Uterus (tissue), 4 donors: ENCODE measurements at places on chromosomes 7 and 10. TPM values are rescaled to one million over a fixed set of nuclear protein-coding genes. Genes with fewer than 3 reads are reported as not detected.

- no peaks in the 10 kb centered on the region for H3K27me3 ChIP-seq
- no peak overlapping the region for H3K27ac ChIP-seq
- H3K36me3 ChIP-seq, result no peaks in the 10 kb centered on the region
Measured at GRCh38 chr7:82044497-82045080, 274.7 kb upstream of the HGF start.

- H3K27ac ChIP-seq, result no peak overlapping the region
- no peaks in the 10 kb centered on the region for H3K36me3 ChIP-seq
- H3K27me3 ChIP-seq, result peaks cover 28% of the 10 kb centered on the region
Measured at GRCh38 chr7:156998988-156999957, 11.2 kb downstream of the MNX1 start.

DNA sequence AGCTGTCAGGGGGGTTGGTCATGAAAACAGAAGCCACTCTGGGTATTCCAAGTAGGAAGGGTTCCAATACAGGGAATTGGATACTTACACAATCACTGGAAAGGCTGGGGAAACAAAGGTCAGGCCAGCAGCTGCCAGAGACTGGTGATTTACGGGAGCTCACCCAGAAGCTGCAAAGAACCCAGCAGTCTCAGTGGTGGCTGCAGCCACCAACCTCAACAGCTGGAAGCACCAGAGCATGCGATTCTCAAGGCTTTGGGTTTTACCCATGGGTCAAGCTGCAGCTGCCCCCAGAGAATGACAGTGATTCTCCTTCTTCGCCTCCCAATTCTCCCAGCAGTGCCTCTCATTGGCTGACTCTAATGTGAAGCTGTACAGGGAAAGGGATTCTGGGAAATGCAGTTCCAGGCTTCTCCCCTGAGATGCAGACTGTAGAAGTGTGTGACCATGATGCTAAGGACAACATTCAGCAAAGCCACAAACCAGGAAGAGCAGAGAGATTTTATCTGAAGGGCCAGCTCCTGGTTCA, 107.2 kb upstream of the TCF7L2 start:
- H3K36me3 ChIP-seq, result no peaks in the 10 kb centered on the region
- no peaks in the 10 kb centered on the region for H3K4me1 ChIP-seq
- DNase-seq, result no peak
- H3K27ac ChIP-seq, result no peak overlapping the region
- no peaks in the 10 kb centered on the region for H3K27me3 ChIP-seq

DNA sequence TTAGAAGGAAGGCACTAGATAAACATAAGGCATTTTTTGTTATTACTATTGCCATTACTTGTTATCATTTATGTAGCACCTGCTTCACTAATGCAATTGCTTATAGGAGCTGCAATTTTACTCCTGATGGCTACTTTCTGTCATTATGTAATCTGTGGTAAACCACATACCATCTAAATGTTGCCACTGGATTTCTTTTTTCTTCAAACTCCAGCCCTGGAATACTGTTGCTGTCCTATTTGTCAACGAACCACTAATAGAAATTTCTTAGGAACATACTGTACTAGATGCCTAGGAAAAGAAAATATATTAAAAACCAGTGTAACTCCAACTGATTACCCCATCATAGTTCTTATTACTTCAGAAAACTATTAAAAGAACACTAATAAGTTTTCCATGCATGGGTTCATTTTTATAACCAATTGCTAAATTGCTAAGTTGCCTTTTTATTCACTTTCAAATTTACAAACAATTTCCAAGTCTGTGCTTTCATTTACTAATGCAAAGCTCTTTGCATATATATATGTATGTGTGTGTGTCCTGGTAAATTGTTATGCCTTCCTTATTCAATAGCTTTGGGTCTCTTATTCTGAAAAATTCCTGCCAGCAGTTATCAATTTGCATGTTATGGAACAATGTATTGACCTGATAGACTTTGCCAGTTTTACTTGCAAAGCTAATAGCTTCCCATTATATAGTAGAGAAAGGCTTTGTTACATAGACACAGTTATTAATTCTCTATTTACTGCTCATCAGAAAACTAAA, 287.4 kb downstream of the EXOC4 start:
- no peaks in the 10 kb centered on the region for H3K36me3 ChIP-seq
- no peak for DNase-seq
- no peak overlapping the region for H3K27ac ChIP-seq
- H3K4me1 ChIP-seq, result no peaks in the 10 kb centered on the region
- H3K27me3 ChIP-seq, result no peaks in the 10 kb centered on the region
- H3K4me3 ChIP-seq, result no peak overlapping the region

GRCh38 chr7:92953657-92954056, 117.3 kb upstream of the CDK6 start:
- no peaks in the 10 kb centered on the region for H3K4me1 ChIP-seq
- no peaks in the 10 kb centered on the region for H3K36me3 ChIP-seq
- H3K27me3 ChIP-seq, result no peaks in the 10 kb centered on the region
- no peak overlapping the region for H3K4me3 ChIP-seq
- H3K27ac ChIP-seq, result no peak overlapping the region
- DNase-seq, result no peak

DNA sequence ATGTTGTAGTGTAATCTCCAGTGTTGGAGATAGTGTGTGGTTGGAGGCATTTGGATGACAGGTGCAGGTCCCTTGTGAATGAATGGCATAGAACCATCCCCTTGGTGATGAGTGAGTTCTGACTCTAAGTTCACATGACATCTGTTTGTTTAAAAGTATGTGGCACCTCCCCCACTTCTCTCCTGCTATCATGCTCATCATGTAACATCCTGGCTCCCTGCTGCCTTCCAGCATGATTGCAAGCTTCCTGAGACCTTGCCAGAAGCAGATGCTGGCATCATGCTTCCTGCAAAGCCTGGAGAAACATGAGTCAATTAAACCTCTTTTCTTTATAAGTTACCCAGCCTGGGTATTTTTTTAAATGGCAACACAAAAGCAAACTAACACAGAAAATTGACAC, 499.0 kb upstream of the SEMA3D start:
- H3K4me1 ChIP-seq, result no peaks in the 10 kb centered on the region
- no peaks in the 10 kb centered on the region for H3K36me3 ChIP-seq
- no peak for DNase-seq
- no peak overlapping the region for H3K27ac ChIP-seq

DNA sequence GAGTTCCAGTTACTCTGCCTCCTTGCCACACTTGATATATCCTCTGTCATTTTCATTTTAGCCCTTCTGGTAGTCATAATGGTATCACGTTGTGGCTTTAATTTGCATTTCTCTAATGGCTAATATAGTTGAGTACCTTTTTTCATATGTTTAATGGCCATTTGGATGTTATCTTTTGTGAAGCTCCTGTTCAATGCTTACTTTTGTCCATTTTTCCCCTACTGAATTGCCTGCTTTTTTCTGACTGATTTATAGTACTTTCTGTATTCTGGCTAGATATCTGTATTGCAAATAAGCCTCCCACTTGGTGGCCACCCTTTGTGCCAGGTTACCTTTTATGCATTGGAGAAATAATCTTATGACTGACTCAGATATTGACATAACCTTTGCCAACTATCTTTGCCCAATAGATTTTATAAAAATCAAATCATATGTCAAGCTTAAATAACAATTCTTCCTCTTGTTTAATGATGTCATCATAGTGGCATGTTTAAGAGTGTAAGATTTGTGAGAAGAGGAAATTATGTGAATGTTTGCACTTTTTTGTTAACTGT, 50.6 kb downstream of the PRPF18 start:
- no peak for DNase-seq
- H3K27ac ChIP-seq, result no peak overlapping the region
- H3K27me3 ChIP-seq, result no peaks in the 10 kb centered on the region
- H3K4me3 ChIP-seq, result no peak overlapping the region
- H3K4me1 ChIP-seq, result no peaks in the 10 kb centered on the region

GRCh38 chr7:131161103-131161502, 166.6 kb upstream of the MKLN1 start:
- H3K4me1 ChIP-seq, result no peaks in the 10 kb centered on the region
- no peak overlapping the region for H3K27ac ChIP-seq
- H3K36me3 ChIP-seq, result no peaks in the 10 kb centered on the region
- H3K27me3 ChIP-seq, result no peaks in the 10 kb centered on the region
- no peak overlapping the region for H3K4me3 ChIP-seq
- DNase-seq, result no peak

Gene SAP25
- total RNA-seq, result not detected

Gene RBM17
- total RNA-seq, result 64.4 TPM

Gene C7orf33
- not detected for total RNA-seq
